Fibroblast of lung (primary cell): ENCODE measurements at places on chromosomes 16 and 17. TPM values are rescaled to one million over a fixed set of nuclear protein-coding genes. Genes with fewer than 3 reads are reported as not detected.

DNA sequence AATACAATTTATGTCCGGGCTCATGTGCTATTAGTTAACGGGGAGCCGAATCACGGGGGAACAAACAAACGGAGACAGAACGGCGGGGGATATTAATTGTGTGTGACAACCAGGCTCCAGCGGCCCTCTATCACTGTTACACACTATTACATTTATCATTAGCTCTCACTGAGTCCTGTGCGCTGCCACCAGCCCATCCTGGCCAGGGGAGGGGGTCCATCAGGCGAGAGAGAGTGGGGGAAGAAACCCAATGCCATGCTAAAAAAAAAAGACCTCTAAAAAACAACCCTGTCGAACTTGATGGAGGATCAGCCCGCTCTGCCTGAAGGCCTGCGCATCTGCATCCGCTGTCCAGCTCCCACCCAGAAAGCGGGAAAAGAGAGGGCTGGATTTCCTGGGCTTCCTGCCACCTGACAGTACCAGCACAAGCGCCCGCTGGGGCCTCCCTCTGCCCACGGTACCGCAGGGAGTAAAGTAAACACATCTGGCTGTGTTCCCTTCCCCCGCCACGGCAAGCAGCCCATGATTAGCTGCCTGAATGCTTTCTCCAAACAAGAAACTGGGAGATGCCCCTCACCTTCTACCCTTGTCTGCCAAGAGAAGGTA, 41.7 kb downstream of the PIPOX start:
- DNase-seq = peak; percentile 26

DNA sequence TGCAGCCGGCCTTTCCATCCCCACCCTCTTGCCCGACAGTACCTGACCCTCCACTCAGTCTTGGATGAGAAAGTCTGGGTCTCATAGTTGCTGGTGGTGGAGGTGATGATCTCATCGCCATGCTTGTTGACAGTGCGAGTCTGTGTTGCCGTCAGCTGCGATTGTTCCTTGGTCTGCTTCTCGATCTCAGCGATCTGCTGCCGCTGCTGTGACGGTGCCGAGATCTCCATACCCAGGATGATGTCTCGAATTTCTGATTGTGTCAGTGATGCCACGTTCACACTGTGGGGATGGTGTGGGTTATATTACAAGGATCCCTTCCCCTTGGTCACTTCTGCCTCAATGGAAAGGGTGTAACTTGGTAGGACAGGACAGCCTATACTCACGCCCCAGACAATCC, 4.1 kb upstream of the RILP start:
- DNase-seq = no peak

The PRDM7 gene
- total RNA-seq = not detected in 2 replicates

GRCh38 chr17:77839698-77840512, 118.6 kb upstream of the TNRC6C start:
- DNase-seq = no peak

The TPSAB1 gene
- not detected in 2 replicates for total RNA-seq

GRCh38 chr17:78697122-78697521, 85.0 kb downstream of the CYTH1 start:
- no peak for DNase-seq

- no peak for DNase-seq
These were observed 4.5 kb upstream of the SLC4A1 start for GRCh38 chr17:44272321-44272951.

- DNase-seq = peak; percentile 29
These were observed 683.1 kb upstream of the SALL1 start for GRCh38 chr16:51834133-51834532.

DNA sequence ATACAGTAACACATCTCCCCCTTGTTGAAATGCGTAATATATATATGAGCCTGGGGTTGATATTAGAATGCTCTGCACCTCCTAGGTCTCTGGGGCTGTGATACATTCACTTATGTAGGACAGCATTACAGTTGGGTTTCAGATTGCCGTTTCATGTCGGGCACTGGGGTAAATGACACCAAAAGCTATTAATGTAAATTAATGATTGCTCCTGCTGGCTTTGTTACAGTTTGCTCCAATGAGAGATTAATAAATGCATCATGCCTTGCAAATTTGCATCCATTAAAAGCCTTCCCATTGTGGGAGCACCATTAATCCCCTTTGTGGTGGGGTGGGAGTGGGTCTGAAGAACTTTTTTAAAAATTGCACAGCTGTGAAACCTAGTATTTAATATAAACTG, 584.4 kb upstream of the EEF2KMT start:
- no peak for DNase-seq

DNA sequence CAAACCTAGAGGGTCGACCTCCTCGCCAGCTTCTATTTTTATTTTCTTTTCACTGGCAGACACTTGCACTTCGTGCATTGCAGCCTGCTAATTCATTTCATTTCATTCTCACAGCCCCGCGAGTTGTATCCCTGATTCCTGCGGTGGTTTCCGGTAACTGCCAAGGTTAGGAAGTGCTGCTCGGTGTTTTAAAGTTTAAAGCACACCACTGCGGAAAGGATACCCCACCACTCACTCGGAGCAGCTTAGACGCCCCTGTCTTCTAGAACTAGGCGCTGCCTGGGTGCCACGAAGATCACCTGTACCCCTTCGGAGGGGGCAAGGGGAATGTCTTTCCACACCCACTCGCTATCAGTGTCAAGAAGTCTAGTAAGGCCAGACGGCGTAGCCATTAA, 509 bp downstream of the CNEP1R1 start:
- DNase-seq = peak; percentile 16

The DYNC1LI2 gene
- total RNA-seq = 115 and 173 TPM in 2 replicates

The PYDC1 gene
- total RNA-seq = not detected in 2 replicates

The NACA2 gene
- total RNA-seq = not detected in 2 replicates

The AANAT gene
- not detected in 2 replicates for total RNA-seq

DNA sequence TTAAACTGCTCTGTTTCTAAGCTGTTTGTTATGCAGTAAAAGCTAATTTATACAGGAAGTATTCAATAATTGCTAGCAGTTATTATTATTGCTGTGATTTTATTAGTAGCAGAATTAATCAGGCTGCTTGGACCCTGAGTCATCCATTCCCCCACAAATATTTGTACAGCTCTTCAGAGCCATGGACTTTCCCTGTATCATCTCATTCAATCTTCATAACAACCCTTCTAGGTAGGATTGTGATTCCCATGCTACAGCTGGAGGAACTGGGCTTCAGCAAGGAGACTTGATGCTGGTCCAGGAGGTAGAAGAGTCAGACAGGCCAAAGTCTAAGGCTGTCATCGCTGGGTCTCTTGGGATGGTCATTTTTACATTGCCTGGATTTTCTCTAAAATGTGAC, 208.3 kb downstream of the C16orf95 start:
- DNase-seq = peak; percentile 70

The PYY gene
- total RNA-seq = 0.33 TPM in 1 of 2 replicates, not detected in the other

The ARHGAP23 gene
- 18.2 and 41.1 TPM in 2 replicates for total RNA-seq
